Activated CD4-positive, alpha-beta T cell treated with anti-CD3 and anti-CD28 coated beads, Interleukin-2, amount 10 ng/mL, durations not matched to agents 24 days and 14 days (primary cell): ENCODE measurements at places on chromosomes 1 and 21. TPM values are rescaled to one million over a fixed set of nuclear protein-coding genes. Genes with fewer than 3 reads are reported as not detected.

Gene LCE5A
- total RNA-seq = not detected in 2 replicates

Gene TACSTD2
- total RNA-seq = 0.07 TPM in 1 of 2 replicates, not detected in the other

Gene CLEC20A
- total RNA-seq = not detected in 2 replicates

Gene SMIM1
- 0.66 and 1.4 TPM in 2 replicates for total RNA-seq

Gene DCST1
- total RNA-seq = not detected in 2 replicates

Gene S100B
- not detected in 2 replicates for total RNA-seq

Gene NT5C1A
- 0.31 and 0.56 TPM in 2 replicates for total RNA-seq

Gene MARK1
- total RNA-seq = not detected in 2 replicates

Gene CA14
- not detected in 2 replicates for total RNA-seq

Gene FAAH
- total RNA-seq = 4.6 and 6.8 TPM in 2 replicates

Gene SERPINC1
- not detected in 2 replicates for total RNA-seq

Gene PADI2
- 0.07 TPM in 1 of 2 replicates, not detected in the other for total RNA-seq

Gene AMY1B
- total RNA-seq = not detected in 2 replicates
